ENCODE measurements at places on chromosomes 1 and 21.

DNA sequence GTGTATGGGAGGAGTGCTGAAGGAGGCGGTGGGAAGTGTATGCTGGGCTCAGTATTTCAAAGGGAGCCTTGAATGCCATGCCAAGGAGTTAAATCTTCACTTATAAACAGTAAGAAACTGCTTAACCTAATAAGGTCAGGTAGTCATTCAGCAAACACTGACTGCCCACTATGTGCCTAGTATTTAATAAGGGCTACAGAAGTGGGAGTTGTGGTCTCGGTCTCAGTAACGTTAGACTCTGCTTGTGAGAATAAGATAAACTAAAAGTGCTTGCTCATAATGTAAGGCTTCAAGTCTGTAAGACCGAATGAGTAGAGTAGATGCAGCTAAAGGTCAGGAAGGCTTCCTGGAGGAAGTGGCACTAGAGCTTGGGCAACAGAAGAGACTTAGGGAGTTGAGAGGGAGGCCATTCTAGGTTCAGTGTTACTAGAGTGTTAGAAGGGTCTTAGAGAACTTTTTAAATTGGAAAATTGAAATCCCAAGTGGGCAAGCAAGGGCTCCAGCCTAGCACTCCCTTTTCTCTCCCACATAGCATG, 6.0 kb downstream of the MARCKSL1 start:
- DNase-seq, result no peak

GRCh38 chr21:41425954-41426675, at the start of gene MX1:
MX1 (plus strand) TSS chr21:41426239; CDS start chr21:41432071, 5,832 bp downstream.
- DNase-seq, result peak; percentile 54

DNA sequence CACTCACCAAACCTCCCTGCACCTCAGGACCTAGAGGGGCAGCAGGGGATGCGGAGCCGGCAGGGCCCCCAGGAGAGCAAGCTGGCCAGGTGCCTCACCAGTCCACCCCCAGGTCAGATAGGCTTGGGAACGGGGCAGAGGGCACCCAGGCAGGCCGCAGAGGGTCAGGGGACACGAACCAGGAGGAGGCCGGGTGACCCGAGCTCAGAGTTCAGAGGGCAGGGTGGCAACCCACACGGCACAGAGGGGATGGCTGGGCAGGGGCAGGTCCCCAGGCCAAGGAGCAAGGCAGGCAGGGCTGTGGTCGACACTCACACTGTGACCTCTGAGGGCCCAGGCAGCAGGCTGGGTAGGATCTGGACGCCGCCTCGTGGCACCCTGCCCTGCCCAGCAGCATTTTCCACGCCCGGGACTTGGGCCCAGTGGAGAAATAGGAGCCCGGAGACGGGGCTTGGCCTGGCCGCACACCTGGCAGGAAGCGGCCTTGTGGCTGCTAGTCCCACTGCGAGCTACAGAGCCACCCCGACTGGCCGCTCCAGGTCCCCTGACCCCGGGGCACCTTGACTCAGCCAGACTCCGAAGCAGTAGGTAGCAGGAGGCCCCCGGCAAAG, 5.3 kb downstream of the DVL1 start:
- DNase-seq, result no peak

- DNase-seq, result no peak
Measured at GRCh38 chr21:36185523-36185922, 28.9 kb downstream of the DOP1B start.

GRCh38 chr1:12572522-12572921, 45.5 kb downstream of the DHRS3 start:
- peak; percentile 96 for DNase-seq

DNA sequence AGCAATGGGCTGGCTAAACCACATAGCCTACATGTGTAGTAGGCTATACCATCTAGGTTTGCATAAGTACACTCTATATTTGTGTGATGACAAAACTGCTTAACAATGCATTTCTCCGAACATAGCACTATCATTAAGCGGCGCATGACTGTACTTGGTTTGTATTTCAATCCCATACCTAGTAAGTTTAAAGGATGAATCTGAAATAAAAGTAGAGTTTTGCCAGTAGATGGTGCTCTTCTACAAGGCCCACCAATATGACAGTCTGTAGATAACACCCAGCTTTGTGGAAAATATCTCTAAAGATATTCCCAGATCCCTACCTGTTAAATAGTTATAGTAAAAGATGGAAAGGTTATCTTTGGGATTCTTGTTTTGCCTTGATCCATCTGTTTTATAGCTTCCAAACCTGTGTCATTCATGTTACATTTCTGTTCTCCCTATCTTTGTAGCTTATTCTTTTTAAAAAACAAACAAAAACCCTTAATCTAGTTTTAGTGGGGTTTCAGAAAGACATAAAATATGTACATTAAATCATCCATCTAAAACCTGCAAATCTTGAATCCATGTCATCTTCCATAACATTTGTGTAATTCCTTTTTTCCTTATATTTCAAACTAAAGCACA, 33.9 kb upstream of the ASPM start:
- DNase-seq, result peak; percentile 72

GRCh38 chr1:62286786-62287224, 32.4 kb downstream of the KANK4 start:
- DNase-seq, result no peak

DNA sequence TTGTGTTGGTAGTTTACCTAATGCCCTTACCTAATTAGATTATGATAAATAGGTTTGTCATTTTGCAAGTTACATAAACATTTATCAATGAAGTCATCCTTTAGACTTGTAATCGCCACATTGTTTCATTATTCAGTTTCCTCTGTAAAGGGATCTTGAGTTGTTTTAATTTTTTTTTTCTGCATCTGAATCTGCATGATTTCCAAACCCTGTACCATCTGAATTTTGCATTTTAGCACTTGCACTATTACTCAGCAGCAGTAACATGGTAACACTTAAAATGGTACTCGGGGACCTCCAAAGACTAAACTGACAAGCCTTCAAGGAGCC, 12.4 kb downstream of the TARDBP start:
- no peak for DNase-seq

DNA sequence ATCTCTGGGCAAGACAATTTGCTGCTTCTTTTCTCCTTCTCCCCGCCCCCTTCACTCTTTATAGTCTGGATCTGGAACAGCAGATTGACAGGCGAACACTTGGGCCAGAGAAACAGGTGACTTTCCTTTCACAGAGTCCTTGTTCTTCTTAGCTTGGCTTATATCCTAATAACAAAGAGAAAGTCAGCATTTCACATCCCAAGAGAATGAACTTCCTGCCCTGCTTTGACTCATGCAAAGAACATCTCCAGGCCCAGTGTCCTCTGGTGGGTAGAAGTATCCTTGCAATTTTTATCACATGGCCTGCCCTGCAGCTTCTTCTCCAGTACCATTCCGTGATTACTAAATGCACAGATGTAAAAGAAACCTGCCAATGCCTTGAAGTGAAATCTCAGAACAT, 764.4 kb downstream of the ADGRL2 start:
- peak; percentile 83 for DNase-seq

DNA sequence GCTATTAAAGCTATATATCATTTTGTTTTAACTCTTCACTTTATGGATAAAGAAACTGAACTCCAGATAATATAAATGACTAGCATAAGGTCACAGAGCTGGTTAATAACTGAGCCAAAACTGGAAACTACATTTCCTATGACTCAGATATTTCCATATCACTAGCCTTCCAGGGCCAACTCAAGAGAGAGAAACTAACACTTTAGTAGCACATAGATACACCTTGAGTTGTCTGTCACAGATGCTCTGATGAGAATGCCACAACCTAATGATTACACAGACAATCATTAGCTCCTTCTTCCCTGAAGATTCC, 40.7 kb downstream of the NME7 start:
- peak; percentile 46 for DNase-seq

DNA sequence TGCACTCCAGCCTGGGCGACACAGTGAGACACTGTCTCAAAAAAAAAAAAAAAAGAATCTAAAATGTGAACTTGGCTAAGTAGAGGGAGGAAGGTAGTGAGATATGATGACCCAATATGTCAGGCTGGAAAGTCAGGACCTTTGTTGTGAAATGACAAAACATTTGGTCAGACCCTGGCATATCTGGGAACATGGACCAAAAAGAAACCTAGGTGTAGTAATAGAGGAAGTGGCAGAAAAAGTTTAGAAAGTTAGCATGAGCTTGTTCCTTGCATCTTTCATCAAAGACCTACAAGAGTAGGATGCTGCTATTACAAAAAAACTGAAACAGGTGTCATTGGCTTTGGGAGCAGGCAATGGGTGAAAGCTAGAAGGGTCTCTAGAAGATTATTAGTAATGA, 7.3 kb upstream of the S100A3 start:
- no peak for DNase-seq
